Chondrocyte (in vitro differentiated cells): ENCODE measurements at places on chromosomes 4 and X. TPM values are rescaled to one million over a fixed set of nuclear protein-coding genes. Genes with fewer than 3 reads are reported as not detected.

The SPANXC gene
- not detected in 3 replicates for total RNA-seq

The ETNPPL gene
- not detected in 3 replicates for total RNA-seq

The AWAT2 gene
- total RNA-seq, result not detected in 3 replicates

The IL2RG gene
- total RNA-seq, result not detected in 3 replicates

The MTCP1 gene
- total RNA-seq, result 13.5 to 20.7 TPM (median 18.6 TPM) in 3 replicates

The KLHL15 gene
- total RNA-seq, result 13.7 to 15.5 TPM (median 13.9 TPM) in 3 replicates

The PPP4R3C gene
- not detected in 3 replicates for total RNA-seq

The MUC7 gene
- not detected in 3 replicates for total RNA-seq

The GYG2 gene
- total RNA-seq, result 11.7 to 14.1 TPM (median 12.1 TPM) in 3 replicates

The PRRG1 gene
- 10.8 to 11.6 TPM (median 11.6 TPM) in 3 replicates for total RNA-seq

The XAGE1B gene
- total RNA-seq, result not detected in 3 replicates

The COX7B2 gene
- not detected in 3 replicates for total RNA-seq

The RNF212 gene
- total RNA-seq, result 4.6 to 12.8 TPM (median 9.1 TPM) in 3 replicates

The SPANXA2 gene
- total RNA-seq, result not detected in 3 replicates

The NKX6-1 gene
- 0.49 to 0.60 TPM in 2 of 3 replicates, not detected in the other for total RNA-seq

The CHST7 gene
- total RNA-seq, result 6.5 to 11.7 TPM (median 7.0 TPM) in 3 replicates

The TRPC5OS gene
- not detected in 3 replicates for total RNA-seq

The LDB2 gene
- 1.5 to 6.3 TPM (median 2.0 TPM) in 3 replicates for total RNA-seq

The MAML3 gene
- 1.6 to 7.2 TPM (median 2.0 TPM) in 3 replicates for total RNA-seq

The SYTL5 gene
- total RNA-seq, result 0.26 to 0.92 TPM (median 0.27 TPM) in 3 replicates

The VCX3B gene
- not detected in 3 replicates for total RNA-seq

The NMU gene
- total RNA-seq, result 0.80 to 1.5 TPM in 2 of 3 replicates, not detected in the other

The XPNPEP2 gene
- total RNA-seq, result not detected in 3 replicates

The PGAM4 gene
- not detected in 3 replicates for total RNA-seq

The LUZP4 gene
- total RNA-seq, result not detected in 3 replicates

The RENBP gene
- 6.5 to 13.4 TPM (median 13.1 TPM) in 3 replicates for total RNA-seq

The TKTL1 gene
- total RNA-seq, result not detected in 3 replicates

The DRD5 gene
- total RNA-seq, result not detected in 3 replicates

The KIAA1210 gene
- total RNA-seq, result not detected in 3 replicates

The ATG4A gene
- total RNA-seq, result 14.8 to 29.7 TPM (median 17.9 TPM) in 3 replicates

The DCAF8L2 gene
- not detected in 3 replicates for total RNA-seq

The POU4F2 gene
- not detected in 3 replicates for total RNA-seq

The RHOH gene
- total RNA-seq, result not detected in 3 replicates

The SCOC gene
- total RNA-seq, result 55.0 to 63.8 TPM (median 56.0 TPM) in 3 replicates

The ARSJ gene
- total RNA-seq, result 38.8 to 80.9 TPM (median 77.7 TPM) in 3 replicates

The GIMD1 gene
- not detected in 3 replicates for total RNA-seq

The MAP3K15 gene
- total RNA-seq, result 0.18 to 0.22 TPM in 2 of 3 replicates, not detected in the other

The ERCC6L gene
- total RNA-seq, result 0.82 to 1.9 TPM (median 0.87 TPM) in 3 replicates

The RHOXF2 gene
- not detected in 3 replicates for total RNA-seq

The AKAP14 gene
- not detected in 3 replicates for total RNA-seq

The IGSF1 gene
- 2.8 to 3.9 TPM (median 3.5 TPM) in 3 replicates for total RNA-seq

The FGFBP2 gene
- not detected in 3 replicates for total RNA-seq

The TRIM61 gene
- total RNA-seq, result 0.20 to 0.79 TPM in 2 of 3 replicates, not detected in the other

The PPP1R2C gene
- not detected in 3 replicates for total RNA-seq

The AVPR2 gene
- not detected in 3 replicates for total RNA-seq

The MAGEA12 gene
- total RNA-seq, result not detected in 3 replicates

The SLC25A43 gene
- 13.2 to 17.2 TPM (median 16.1 TPM) in 3 replicates for total RNA-seq

The C4orf50 gene
- not detected in 3 replicates for total RNA-seq
